ENCODE measurements at places on chromosomes 4 and X.
A peak's percentile ranks its signal among the peaks of the same experiment; 100 is the strongest.

DNA sequence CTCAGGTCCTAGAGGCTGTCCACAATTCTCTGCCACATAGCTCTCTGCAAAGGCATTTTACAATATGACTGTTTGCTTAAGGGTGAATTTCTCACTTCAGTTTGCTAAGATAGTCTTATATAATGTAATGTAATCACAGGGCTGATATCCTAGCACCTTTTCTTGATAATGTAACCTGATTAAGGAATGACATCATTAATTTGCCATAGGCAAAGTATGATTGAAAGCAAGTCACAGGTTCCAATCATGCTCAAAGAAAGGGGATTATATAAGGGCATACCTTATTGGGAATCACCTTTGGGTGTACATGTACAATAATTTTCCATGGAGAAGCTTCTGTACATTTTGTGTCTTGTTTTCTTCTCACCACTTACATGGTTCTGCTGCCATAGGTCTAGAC lies 18.9 kb downstream of the GNRHR start:
- DNase-seq = no peak

DNA sequence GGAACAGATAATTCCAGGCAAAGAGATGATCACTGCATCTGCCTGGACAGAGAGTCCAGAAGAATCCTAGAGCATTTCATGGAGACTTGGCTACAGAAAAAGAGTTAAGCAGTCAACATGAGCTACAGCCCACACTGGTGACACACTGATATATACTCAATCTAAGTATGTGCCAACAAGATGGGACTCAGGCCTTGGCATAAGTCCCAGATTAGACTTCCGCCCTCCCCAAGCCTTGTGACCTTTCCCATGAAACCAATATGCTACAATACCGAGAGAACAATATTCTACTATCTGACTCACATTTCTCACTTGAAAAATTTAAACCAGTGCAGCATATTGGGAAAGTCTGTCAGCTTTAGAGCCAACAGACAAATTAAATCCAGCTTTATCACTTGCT lies 65.7 kb upstream of the SLITRK2 start:
- no peak for DNase-seq

- no peak for DNase-seq
These were observed 211.9 kb upstream of the EOLA2 start for GRCh38 chrX:150150076-150150779.

- peak; percentile 25 for DNase-seq
These were observed 691.9 kb downstream of the TECRL start for GRCh38 chr4:63717384-63717783.

- no peak for DNase-seq
These were observed 264.2 kb upstream of the ETNPPL start for GRCh38 chr4:109027016-109027500.

DNA sequence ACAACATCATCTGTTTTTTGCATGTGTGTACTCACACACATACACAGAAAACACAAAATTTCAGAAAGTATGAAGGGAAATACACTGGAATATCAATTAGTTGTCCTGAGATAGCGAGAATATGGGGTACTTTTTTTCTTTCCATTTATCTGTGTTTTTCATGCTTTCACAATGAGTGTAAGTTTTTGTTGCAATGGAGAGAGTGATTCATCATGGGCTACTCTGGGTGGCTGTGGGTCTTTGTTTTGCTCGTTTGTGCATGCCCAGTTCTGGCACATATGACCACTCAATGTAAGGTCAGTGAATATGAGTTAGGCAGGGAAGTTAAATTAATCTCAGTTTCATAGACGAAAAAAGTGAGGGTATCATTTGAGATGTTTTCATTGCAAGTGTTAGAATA lies 26.9 kb downstream of the XK start:
- no peak for DNase-seq

- no peak for DNase-seq
These were observed 36.4 kb upstream of the FREM3 start for GRCh38 chr4:143736861-143737260.

DNA sequence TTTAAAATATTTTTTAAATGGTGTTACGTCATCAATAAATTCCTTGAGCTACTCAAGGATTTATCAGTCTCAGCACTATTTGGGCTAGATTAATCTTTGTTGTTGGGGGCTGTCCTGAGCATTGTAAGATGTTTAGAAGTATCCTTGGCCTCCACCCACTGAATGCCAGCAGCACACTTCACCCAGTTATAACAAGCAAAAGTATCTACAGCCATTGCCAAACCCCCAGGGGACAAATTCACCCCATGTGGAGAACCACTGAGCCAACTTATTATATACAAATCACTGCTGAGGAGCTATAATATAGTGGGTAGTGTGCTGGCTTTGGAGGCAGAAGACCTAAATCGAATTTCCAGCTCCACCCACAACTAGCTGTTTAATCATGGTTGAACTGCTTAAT lies 58.3 kb downstream of the ATP10D start:
- no peak for DNase-seq

DNA sequence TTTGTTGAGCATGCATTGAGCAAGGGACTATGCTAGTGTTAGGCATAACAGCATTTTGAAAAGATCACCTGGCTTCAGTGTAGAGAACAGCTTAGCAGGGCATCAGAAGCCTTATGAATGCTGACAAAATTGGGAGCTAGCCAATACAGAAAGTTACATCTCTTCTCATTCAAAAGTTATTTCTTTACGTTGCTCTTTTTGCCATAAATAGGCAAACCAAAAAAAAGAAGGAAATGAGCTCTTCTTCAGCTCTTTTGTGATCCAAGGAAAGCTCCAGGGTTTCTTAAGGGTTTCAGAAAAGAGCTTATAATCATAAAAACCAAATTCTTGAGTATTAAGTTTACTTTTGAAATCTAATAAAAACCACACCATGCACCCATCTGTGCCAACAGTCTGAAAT lies 35.2 kb upstream of the LNX1 start:
- no peak for DNase-seq

GRCh38 chrX:14591976-14592375 lies 62.6 kb downstream of the GLRA2 start:
- DNase-seq = no peak

GRCh38 chrX:70769659-70770227 lies 138.8 kb downstream of the TEX11 start:
- DNase-seq = no peak

DNA sequence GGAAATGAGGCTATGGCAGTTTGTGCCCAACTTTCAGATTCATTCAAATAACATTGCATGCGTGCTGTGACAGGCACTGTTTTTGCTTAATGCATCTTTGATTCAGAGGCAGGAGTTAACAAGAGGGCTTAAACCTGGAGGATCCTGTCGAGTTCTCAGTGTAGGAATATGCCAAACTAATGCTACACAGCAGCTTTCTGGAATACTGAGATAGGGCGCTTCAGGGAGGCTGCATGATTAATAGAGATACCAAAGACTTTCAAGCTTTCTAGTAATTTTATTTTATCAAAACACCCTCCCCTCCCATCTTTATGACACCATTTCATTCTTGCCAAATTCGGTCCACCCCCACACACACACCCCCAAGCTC lies 636 bp upstream of the TIMM8A start:
- DNase-seq = no peak

- no peak for DNase-seq
These were observed 32.9 kb downstream of the LUZP4 start for GRCh38 chrX:115322375-115322774.

DNA sequence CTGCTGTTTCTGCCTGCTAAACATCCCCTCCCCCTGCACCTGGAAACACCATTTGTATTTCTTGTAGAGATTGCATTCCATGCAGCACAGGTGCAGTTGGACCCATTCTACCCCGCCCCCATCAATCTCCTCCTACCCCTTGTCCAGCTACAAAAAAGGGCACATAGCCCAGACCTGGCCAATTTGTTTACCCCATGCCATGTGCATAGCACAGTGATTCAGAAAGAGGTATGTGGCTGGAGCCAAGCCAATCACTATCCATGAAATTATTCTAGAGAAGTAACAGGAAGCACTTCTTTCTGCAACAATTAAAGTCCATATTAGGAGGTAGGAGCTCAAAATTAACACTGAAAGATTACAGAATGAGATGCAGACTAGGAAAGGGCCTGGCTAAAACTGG lies 20.2 kb upstream of the TMEM184C start:
- DNase-seq = peak; percentile 83

- DNase-seq = no peak
These were observed 394.7 kb downstream of the PPP3CA start for GRCh38 chr4:100952590-100952989.

GRCh38 chr4:140149846-140150635 lies 3.9 kb downstream of the MAML3 start:
- no peak for DNase-seq

DNA sequence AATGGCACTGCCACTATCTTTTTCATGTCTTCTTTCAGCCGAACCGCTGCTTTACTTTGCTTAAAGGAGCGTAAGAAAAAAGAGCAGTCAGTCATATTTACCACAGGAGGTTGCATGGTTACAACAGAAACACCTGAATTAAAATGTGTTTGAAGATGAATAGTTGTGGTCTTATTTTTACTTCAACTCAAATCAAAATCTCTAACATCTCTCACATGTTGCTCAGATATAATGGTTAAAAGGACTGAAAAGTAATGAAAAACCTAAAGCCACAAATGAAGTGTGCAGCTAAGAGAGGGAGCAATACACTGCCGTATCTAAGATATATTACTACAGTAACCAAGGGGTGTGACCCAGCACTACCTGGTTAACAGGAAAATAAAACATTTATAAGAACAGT lies 27.4 kb downstream of the FAM13A start:
- no peak for DNase-seq

DNA sequence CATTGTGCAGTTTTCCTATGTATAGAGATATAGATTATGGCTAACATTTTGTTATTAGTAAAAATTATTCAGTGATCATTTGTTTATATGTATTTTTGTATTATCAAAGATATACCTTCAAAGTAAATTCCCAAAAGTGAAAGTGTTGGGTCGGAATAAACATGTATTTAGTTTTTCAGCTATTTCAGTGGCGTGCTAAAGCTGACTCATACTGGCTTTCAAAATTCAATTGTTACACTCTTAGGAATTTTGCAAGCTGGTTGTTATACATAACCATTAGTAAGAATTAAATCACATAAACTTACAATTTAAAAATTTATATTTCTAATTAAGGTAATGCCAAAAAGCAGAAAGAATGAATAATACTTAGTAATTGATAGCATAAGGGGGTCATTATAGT lies 288.4 kb upstream of the NRK start:
- DNase-seq = no peak

DNA sequence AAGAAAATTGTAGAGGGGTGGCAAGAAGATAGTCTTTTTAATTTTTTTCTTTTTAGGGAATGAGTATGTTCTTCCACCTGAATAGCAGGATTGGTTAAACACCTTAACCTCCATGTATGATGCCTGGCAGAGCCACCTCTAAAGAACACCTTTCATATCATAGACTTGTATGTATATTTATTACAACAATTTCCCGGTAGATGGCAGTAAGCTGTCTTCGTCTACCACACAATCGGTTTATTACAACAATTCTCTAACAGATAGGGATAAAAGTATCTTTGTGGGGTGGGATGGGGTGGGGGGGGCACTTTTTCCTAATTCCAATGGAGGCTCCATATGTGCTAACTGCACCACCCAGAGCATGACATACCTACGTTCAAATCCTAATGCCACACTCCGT lies 255.5 kb downstream of the LDB2 start:
- DNase-seq = no peak

- DNase-seq = no peak
These were observed 50.0 kb downstream of the UGT2B10 start for GRCh38 chr4:68865760-68866159.
